Progenitor cell of endocrine pancreas (in vitro differentiated cells): ENCODE measurements at places on chromosomes 1 and 21.

GRCh38 chr21:30340714-30341573, 3.5 kb upstream of the KRTAP27-1 start:
- peak; percentile 34 for DNase-seq
- H3K4me3 ChIP-seq, result no peak overlapping the region
- H3K36me3 ChIP-seq, result peaks cover 3% of the 10 kb centered on the region
- H3K27me3 ChIP-seq, result no peaks in the 10 kb centered on the region
- no peaks in the 10 kb centered on the region for H3K4me1 ChIP-seq
- H3K27ac ChIP-seq, result no peak overlapping the region

DNA sequence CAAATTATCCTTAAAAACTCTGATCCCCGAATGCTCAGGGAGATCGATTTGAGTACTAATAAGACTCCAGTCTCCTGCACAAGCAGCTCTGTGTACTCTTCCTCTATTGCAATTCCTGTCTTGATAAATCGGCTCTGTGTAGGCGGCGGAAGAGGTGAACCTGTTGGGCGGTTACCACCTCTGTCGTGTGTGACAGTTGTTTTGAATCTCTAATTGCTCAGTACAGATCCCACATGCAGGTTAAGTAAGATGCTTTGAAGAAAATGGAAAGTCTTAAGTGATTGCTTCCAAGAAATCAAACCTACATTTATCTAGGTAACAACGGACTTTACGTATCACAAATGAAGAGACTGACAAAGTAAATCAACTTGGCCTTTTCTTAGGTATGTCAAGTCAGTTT, 35.5 kb downstream of the COA6 start:
- no peaks in the 10 kb centered on the region for H3K27me3 ChIP-seq
- no peak overlapping the region for H3K27ac ChIP-seq
- no peaks in the 10 kb centered on the region for H3K4me1 ChIP-seq

- H3K36me3 ChIP-seq, result no peaks in the 10 kb centered on the region
- no peak overlapping the region for H3K4me3 ChIP-seq
- H3K27ac ChIP-seq, result no peak overlapping the region
- H3K27me3 ChIP-seq, result peaks cover 32% of the 10 kb centered on the region
Measured at GRCh38 chr1:183191833-183192232, 5.8 kb downstream of the LAMC2 start.

- peaks cover 9% of the 10 kb centered on the region for H3K27me3 ChIP-seq
- no peaks in the 10 kb centered on the region for H3K36me3 ChIP-seq
- no peak overlapping the region for H3K27ac ChIP-seq
Measured at GRCh38 chr1:5661196-5662085, 330.8 kb downstream of the NPHP4 start.

- peaks cover 23% of the 10 kb centered on the region for H3K27me3 ChIP-seq
- H3K27ac ChIP-seq, result no peak overlapping the region
- no peak for DNase-seq
- no peak overlapping the region for H3K4me3 ChIP-seq
- no peaks in the 10 kb centered on the region for H3K36me3 ChIP-seq
Measured at GRCh38 chr1:29829448-29830344, 593.4 kb downstream of the PTPRU start.

- no peak overlapping the region for H3K27ac ChIP-seq
- DNase-seq, result no peak
- H3K4me1 ChIP-seq, result peaks cover 12% of the 10 kb centered on the region
- H3K27me3 ChIP-seq, result peaks cover 57% of the 10 kb centered on the region
Measured at GRCh38 chr1:184389446-184389845, 2.6 kb downstream of the C1orf21 start.

- H3K36me3 ChIP-seq, result no peaks in the 10 kb centered on the region
- peaks cover 8% of the 10 kb centered on the region for H3K4me1 ChIP-seq
- no peaks in the 10 kb centered on the region for H3K27me3 ChIP-seq
- H3K4me3 ChIP-seq, result no peak overlapping the region
- no peak overlapping the region for H3K27ac ChIP-seq
- no peak for DNase-seq
Measured at GRCh38 chr1:174040387-174040786, 18.2 kb upstream of the RC3H1 start.

DNA sequence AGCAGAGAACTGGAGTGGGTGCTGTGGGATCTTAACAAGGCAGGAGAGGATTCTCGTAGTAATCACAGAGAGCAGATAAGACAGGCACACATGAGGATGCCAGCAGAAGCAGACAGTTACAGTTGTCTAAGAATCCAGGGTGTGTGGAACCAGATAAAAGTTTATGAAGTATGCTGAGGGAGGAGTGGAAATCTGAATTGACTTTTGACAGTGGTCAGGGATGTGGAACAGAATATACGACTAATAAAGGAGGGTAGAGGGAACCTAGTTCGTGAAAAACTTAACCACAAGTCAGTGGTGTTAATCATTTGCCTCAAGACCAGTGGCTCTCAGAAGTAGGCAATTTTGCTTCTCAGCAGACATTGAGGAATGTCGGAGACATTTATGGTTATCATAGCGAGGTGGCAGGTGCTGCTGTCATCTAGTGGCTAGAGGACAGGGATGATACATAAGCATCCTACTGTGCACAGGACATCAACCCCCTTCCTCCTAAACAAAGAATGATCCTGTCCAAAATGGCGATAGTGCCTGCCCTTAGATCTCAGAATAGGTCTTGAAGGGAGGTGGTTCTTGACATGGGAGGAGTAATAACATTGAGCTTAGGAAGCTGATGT, 3.0 kb downstream of the LRRC8D start:
- peaks cover 14% of the 10 kb centered on the region for H3K36me3 ChIP-seq
- H3K27me3 ChIP-seq, result no peaks in the 10 kb centered on the region
- H3K4me1 ChIP-seq, result peaks cover 35% of the 10 kb centered on the region
- H3K27ac ChIP-seq, result no peak overlapping the region
- H3K4me3 ChIP-seq, result no peak overlapping the region

GRCh38 chr21:26169611-26170470, 729 bp downstream of the APP start:
- H3K27me3 ChIP-seq, result no peaks in the 10 kb centered on the region
- no peaks in the 10 kb centered on the region for H3K36me3 ChIP-seq
- H3K4me1 ChIP-seq, result peaks cover 37% of the 10 kb centered on the region
- H3K4me3 ChIP-seq, result peak overlapping the region; percentile 93

DNA sequence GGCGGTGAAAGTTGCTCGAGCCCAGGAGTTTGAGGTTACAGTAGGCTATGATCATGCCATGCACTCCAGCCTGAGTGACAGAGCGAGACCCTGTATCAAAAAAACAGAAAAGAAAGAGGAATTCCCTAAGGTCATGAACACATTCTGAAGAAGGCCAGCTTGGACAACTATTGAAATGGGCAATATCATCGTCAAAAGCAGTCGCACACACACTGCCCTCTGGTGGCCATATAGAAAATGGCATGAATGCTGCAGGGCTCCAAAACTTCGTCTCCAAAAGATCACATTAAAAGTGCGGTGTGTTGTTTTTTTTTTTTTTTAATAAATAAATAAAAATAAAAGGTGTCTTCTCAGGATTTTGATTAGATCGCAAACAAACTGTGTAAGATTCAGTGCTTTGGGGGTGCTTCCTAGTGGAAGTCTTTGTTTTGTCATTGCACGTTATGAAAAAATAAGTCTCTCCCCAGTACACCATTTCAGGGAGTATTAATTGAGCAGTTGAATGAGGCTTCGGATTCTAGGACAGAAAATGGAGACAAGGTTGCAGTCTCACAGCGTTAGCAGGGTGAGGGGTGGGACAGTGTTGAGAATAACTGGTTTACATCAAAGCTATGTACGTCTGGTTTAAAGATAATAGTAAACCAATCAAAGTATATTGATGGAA, 87.5 kb upstream of the FMN2 start:
- H3K27ac ChIP-seq, result no peak overlapping the region
- peaks cover 87% of the 10 kb centered on the region for H3K27me3 ChIP-seq
- H3K4me3 ChIP-seq, result no peak overlapping the region
- H3K4me1 ChIP-seq, result peaks cover 2% of the 10 kb centered on the region

DNA sequence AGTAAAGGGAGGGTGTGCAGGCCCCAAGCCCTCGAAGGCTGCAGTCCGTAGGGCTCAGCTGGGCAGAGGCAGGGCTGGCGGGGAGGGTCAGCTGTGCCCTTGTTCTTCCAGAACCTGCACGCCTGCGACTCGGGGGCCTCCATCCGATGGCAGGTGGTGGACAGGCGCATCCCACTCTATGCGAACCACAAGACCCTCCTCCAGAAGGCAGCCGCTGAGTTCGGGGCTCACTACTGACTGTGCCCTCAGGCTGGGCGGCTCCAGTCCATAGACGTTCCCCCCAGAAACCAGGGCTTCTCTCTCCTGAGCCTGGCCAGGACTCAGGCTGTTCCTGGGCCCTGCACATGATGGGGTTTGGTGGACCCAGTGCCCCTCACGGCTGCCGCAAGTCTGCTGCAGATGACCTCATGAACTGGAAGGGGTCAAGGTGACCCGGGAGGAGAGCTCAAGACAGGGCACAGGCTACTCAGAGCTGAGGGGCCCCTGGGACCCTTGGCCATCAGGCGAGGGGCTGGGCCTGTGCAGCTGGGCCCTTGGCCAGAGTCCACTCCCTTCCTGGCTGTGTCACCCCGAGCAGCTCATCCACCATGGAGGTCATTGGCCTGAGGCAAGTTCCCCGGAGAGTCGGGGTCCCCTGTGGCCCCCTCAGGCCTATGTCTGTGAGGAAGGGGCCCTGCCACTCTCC, 13.6 kb upstream of the LRRC3 start:
- H3K36me3 ChIP-seq, result no peaks in the 10 kb centered on the region
- no peak for DNase-seq
- no peak overlapping the region for H3K4me3 ChIP-seq
- no peak overlapping the region for H3K27ac ChIP-seq
- no peaks in the 10 kb centered on the region for H3K4me1 ChIP-seq

GRCh38 chr1:166080967-166081870, 85.6 kb downstream of the FAM78B start:
- DNase-seq, result no peak
- peaks cover 5% of the 10 kb centered on the region for H3K4me1 ChIP-seq

- DNase-seq, result no peak
- H3K4me3 ChIP-seq, result no peak overlapping the region
- H3K4me1 ChIP-seq, result no peaks in the 10 kb centered on the region
Measured at GRCh38 chr1:200258447-200259375, 151.1 kb downstream of the ZNF281 start.

- H3K4me1 ChIP-seq, result peaks cover 2% of the 10 kb centered on the region
- no peaks in the 10 kb centered on the region for H3K27me3 ChIP-seq
- DNase-seq, result no peak
- H3K27ac ChIP-seq, result peak overlapping the region; percentile 37
Measured at GRCh38 chr1:246404078-246404477, 103.0 kb downstream of the SMYD3 start.
